ENCODE measurements at places on chromosomes 1 and 21. TPM values are rescaled to one million over a fixed set of nuclear protein-coding genes. Genes with fewer than 3 reads are reported as not detected.

DNA sequence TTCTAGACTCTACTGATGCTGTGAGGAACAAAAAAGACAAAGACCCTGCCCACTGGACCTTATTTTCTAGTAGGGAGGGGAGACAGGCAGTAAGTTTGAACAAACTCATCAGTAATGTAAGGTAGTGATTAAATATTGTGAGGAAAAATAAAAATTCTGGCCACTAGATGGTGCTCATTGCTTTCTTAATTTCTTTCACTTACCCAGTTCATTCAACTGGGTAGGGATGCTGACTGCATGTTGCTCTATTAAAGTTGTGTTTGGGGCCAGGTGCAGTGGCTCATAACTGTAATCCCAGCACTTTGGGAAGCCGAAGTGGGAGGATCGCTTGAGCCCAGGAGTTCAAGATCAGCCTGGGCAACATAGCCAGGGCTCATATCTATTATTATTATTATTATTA is 6.3 kb upstream of the KYAT3 start:
- peak; percentile 82 for DNase-seq

GRCh38 chr21:15140321-15141019 is 75.7 kb upstream of the NRIP1 start:
- DNase-seq: no peak

- peak; percentile 95 for DNase-seq
Measured at GRCh38 chr1:183159960-183160359, 26.1 kb upstream of the LAMC2 start.

DNA sequence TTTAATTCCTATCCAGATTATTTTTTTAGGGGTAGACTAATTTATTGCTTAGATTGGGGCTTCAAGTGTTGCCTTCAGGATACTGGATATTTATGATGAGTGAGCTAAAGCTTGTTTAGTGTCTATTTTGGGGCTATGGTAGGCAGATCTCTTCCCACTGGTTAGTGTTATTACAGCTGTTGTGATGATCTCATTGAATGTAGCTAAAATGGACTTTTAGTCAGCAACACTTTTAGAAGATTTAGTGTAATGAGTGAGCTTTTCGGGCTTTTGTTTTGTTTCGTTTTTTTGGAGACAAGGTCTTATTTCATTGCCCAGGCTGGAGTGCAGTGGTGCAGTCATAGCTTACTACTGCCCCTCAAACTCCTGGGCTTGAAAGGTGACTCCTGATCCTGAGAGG is 14.2 kb downstream of the THRAP3 start:
- no peak for DNase-seq

- DNase-seq: peak; percentile 37
Measured at GRCh38 chr1:167467126-167467710, 51.1 kb downstream of the CD247 start.

GRCh38 chr1:84615790-84616189 is 41.5 kb upstream of the CTBS start:
- DNase-seq: no peak

- DNase-seq: peak; percentile 96
Measured at GRCh38 chr1:32953495-32953894, 11.1 kb downstream of the RNF19B start.

DNA sequence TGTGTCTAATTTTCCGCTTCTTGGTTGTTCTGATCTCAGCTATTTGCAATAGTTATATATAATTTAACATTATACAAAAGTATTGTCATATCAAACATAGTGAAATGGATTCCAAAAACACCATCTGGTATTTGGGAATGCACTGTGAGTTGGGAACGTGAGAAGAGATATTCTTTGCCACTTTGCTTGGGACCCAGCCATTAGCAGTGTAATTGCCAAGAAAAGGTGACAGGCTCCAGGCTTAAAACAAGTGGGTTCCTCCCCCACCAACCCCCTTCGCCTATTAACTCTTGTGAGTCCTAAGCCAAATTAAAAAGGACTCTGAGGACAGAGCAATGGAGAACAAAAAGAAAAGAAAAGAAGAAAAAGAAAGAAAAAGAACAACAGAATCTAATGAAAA is 186.7 kb upstream of the NFIA start:
- DNase-seq: no peak

DNA sequence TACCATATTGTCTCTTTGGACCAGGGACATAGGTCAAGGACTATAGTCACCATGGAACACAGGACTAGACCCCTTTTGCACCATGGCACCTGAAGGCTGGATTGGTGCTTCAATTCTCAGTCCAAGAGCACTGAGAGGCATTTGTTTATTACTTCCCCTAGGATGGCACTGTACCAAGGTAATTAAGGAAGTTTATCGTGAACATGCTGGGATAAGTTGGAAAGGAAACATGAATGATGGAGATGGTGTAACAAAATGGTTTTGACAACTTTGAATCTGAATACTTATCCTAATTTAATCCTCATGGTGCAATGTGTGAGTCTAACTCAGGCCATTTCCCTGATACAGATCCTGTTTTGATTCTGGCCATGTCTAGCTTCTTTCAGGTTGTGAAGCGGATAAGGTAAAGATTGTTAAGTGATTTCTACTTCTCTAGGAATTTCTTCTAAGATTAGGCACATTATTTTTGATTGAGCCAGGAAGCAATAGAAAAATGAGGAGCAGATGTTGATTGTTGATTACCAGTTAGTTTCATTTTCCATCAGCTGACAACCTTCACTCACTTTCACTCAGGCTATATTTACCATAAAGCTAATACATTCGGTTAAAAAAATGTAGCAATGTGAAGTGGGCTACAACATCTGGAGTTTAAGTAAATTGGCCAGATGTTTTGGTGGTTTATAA is 37.3 kb upstream of the SIPA1L2 start:
- no peak for DNase-seq

DNA sequence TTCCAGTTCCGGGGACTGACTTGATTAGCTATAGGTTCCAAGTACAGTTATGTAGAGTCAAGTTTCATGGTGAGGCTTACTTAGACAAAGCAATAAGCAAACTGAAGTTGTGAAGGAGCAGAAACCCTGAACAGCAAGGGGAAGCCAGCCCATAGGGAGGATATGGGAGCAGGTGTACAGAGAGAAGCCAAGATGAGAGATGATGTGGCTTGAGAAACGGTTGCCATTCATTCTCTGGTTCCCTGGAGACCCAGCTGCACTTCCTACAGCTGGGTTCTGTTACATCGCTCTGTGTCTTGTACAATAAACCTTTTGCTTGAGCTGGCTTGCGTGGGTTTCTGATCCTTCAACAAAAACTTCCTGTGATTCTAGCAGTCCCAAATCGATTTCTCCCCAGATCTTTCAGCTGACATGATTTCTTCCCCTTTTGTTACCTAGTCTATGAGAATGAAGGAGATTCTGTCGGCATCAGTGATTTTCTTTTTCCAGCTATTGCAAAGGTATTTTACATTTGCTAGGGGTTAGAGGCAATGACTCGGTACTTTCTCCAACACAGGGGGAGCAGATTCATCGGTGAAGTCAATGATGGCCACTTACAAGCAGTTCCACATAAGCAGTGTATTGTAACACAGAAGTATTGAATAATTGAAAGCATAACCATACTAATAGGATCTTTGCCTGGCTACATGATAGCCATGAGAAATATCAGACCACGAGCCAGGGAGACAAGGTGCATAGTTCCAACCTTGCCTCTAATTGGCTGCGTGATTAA is 67.3 kb downstream of the URB2 start:
- no peak for DNase-seq

- DNase-seq: no peak
Measured at GRCh38 chr21:29786496-29787360, 153.1 kb downstream of the GRIK1 start.

DNA sequence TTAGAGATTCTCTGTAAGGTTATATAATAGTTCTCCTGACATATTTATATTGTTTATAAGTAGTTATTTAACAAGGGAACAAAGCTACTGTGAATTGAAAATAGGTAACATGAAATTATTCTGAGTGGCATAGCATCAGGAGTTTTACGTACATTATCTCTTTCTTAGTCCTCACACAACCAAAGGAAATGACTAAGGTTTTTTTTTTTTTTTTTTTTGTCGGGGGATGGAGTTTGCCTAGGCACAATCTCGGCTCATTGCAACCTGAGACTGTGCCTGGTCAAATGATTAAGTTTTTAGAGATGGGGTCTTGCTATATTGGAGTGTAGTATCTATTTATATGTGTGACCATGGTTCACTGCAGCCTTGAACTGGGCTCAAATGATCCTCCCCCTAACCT is 24.9 kb downstream of the TMED5 start:
- DNase-seq: peak; percentile 24

DNA sequence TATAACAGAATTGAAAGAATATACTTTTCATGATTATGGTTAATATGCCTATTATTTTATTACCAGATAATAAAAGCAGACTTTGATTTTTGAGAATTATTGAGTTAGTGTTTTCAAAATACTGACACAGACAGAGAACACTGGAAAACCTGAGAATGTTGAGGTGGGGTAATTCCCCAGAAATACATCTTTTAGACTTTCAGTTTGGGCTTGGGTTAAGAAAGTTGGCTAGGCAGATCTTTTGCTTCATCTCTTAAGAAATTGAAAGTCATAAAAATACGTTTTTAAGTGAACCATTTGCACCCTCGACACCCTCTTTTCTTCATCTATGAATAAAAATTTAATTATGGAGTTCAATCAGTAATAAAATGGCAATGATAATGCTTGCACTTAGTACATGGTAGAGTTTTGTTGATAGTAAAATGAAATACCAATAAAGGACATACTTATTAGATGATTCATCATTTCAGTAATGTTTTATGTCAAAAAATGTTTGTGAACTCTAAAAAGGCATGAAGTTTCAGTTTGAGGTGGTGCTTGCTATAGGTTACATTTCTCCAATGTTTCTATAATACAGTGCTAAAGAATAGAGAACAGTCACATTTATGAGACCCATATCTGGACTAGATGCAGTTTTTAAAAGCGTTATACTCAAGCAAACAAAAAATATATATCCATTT is 1.9 kb upstream of the SAMSN1 start:
- no peak for DNase-seq

DNA sequence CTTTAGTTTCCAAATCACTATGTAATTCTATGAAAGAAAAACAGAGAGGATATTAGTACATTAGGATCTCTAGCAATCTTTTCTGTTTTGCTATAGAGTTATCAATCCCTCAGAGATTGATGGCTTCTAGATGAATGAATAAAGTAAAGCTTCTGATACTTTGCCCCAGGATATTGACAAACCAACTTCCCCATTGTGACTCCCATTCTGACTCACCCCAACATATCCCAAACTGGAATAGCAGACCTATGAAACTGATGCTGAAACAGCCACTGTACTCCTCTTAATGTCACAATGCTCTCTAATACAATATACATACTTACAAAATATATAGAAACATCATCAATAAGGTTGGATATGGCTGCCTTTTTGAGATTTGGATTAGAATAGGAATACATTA is 442.1 kb upstream of the NR5A2 start:
- peak; percentile 38 for DNase-seq

DNA sequence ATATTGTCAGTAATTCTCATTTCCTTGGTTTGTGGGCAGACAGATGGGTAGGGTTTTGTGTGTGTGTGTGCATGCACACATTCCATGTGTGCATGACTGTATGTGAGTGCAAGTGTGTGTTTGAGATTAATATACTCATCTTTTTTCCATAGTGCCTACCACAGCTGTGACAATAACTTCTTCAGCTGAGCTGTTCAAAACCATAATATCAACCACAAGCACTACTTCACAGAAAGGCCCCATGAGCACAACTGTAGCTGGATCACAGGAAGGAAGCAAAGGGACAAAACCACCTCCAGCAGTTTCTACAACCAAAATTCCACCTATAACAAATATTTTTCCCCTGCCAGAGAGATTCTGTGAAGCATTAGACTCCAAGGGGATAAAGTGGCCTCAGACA is 149.3 kb downstream of the ADGRL2 start:
- no peak for DNase-seq

GRCh38 chr1:44547837-44548236 is 126.4 kb downstream of the TMEM53 start:
- no peak for DNase-seq

GRCh38 chr1:160646711-160647328 is at the start of gene SLAMF1:
Gene SLAMF1 (minus strand): TSS chr1:160647044. CDS start chr1:160646945, 99 bp downstream.
- DNase-seq: no peak

DNA sequence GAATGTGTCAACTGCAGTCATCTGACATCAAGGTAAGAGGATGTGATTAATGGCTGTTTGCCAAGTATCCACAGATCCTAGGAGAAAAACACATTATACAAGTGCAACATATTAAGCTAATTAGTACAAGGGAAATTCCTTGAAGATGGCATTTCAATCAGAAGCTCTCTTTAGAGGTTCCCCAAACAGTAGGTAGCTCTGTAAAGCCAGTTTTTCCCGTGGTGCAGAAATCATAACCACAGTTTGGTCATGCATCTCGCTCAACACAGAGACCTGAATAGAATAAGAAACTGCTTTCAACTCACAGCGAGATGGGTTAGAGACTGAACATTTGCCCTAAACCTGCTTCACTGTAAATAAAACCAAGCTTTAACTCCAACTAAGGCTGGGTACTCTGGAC is 230.5 kb upstream of the CAMK1G start:
- DNase-seq: no peak

DNA sequence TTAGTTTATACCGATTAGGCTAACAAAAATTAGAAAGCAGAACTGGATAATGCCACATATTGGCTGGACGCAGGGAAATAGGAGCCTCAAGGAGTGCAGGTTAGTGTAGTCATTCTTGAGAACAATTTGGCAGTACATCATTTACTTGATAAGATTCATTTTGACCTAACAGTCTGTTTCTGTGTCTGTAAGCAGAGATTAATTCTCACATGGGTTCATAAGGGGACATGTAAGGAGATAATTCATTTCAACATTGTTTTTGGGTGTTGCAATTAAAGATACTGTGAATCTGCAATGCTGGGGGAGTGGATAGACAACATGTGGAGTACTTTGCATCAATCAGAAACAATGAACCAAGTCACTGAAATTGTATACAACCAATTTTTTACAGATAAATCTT is 32.0 kb downstream of the AGO3 start:
- DNase-seq: no peak

- DNase-seq: peak; percentile 22
Measured at GRCh38 chr1:35220976-35221375, 28.0 kb upstream of the SFPQ start.

- peak; percentile 34 for DNase-seq
Measured at GRCh38 chr1:160046494-160047110, 14.8 kb upstream of the PIGM start.

DNA sequence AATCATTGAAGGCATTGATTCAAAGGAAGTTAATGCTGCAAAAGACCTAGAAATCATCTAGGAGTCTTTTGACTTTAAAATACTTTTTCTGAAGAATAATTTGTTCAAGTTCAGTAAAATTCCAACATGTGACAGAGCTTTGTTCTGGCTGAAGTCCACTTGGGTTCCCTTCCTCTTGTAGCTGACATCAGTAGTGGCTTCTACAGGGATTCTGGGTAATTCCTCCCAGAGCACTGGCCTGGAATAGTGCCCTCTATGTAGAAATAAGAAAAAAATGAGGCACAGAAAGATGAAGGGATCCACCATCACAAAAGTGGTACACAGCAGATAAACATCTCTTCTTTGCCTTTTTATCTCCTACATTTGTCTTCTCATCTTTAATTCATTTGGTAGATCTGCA is 548.1 kb downstream of the LTN1 start:
- peak; percentile 22 for DNase-seq

The FALEC gene
- total RNA-seq: not detected

The PITHD1 gene
- total RNA-seq: 81.8 TPM

The DTL gene
- 57.9 TPM for total RNA-seq

The BCL2L15 gene
- total RNA-seq: not detected

The C1orf146 gene
- not detected for total RNA-seq

The C4BPA gene
- total RNA-seq: not detected

The CDC42BPA gene
- 15.1 TPM for total RNA-seq

The OSCP1 gene
- 4.2 TPM for total RNA-seq

The OLFML2B gene
- 21.1 TPM for total RNA-seq

The VHLL gene
- not detected for total RNA-seq

The FTCD gene
- not detected for total RNA-seq

The MCOLN3 gene
- 2.1 TPM for total RNA-seq

The ZNF683 gene
- total RNA-seq: not detected

The SLC27A3 gene
- 1.2 TPM for total RNA-seq

Data from M059J (cell line).